ELR (cell line): ENCODE measurements at places on chromosomes 11 and 22.

GRCh38 chr22:26983311-26983710, 325.9 kb downstream of the MIAT start:
- no peak for DNase-seq

- DNase-seq: peak; percentile 72
Observed at GRCh38 chr22:22955866-22956535, 68.4 kb downstream of the IGLL5 start.

- no peak for DNase-seq
Observed at GRCh38 chr11:94218372-94218771, 86.0 kb upstream of the IZUMO1R start.

- no peak for DNase-seq
Observed at GRCh38 chr11:31747581-31747980, 63.5 kb downstream of the PAX6 start.

DNA sequence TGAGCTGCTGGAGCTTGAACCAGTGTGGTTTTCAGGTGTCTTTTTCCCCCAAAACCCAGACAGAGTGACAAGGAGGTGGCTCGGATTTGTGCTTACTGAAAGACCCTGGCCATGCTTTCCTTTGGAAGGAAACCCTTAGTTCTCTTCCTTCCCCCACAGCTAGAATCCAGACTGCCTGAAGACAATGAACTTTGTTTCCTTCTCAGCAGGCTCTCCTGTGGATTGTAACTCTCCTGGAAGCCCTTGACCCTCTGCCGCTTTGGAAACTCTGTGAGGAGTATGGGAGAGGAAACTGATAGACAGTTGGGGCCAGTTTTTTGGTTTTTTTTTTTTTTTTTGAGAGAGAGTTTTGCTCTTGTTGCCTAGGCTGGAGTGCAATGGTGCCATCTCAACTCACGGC, 62.1 kb upstream of the SESN3 start:
- DNase-seq: no peak

DNA sequence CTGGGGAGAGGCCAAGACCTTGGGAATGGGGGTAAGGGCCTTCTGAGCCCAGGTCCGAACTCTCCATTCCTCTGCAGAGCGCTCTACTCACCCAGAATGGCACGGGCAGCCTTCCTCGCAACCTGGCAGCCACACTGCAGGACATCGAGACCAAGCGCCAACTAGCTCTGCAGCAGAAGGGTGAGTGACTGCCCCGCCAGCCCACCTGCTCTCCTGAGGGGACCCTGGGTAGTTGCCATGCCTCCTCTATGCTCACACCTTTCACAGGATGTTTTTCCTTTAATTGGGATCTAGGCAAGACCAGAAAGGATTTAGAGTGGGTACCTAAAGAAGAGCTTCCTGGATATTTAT, 35.5 kb downstream of the TREH start:
- no peak for DNase-seq

DNA sequence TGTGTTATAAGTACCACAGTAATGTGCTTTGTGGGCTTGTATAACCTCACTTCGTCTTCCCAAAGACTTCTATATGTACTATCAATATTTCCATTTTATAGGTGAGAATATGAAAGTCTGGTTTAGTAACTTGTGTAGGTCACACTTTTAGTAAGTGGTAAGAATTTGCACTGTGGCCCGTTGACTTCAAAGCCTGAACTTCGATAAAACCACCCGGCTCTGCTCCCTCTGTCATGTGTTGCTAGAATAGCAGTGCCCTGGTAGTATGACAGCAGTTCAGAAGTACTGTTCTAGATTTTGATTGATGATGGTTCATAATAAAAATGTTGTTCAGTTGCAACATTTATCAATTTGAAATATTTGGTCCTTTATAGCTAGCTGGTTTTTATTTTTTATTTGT, 110.2 kb upstream of the SORL1-AS1 start:
- no peak for DNase-seq

DNA sequence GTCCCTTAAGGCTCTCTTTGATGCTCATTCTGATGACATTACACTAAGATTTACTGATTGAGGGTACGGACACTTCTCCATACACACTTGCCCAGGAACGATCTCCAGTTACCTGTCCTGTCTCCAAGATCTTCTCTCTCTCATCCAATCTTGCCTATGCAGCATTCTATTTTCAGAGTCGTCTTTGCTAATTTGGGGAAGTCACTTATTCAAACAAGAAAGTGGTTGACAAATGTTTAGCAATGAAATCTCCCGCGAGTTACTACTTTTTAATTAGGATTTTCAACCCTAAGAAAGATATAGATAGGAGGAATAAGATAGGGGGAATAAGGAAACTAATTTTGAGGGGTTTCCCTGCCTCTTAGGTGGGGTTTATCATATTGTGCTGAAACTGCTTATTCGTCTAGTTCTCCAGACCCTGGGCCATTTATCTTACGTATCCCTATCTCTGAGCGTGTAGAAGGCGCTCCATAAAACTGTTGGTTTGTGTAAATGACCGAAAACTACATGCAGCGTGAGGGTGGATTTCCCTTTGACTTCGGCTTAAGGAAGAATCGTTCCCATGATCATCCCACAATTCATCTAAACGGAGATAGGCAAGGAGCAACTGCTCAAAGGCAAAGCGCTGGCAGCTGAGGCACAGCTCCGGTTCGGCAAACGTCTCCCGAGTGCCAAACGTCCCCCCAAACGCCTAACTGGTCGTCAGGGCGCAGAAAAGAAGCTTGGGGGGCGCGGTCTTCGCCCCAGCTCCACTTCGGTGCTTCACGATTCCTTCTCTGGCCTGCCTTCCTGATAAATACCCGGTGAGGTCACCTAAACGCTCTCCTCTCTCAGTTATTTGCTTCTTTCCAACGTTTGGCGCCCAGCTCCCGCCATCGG, 804 bp downstream of the APIP start:
- DNase-seq: no peak

DNA sequence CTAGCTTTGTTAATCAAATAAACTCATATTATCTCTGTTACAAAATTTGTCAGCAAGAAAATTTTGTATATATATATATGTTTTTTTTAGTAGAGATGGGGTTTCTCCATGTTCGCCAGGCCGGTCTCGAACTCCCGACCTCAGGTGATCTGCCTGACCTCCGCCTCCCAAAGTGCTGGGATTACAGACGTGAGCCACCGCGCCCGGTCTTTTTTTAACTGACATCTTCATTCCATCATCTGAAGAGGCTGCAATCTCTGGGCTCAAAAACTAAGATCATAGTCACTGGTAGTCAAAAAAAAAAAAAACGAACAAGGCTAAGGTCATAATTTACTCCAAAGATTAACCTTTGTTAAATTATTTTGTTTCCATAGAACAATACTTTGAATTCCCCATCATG, 5.3 kb upstream of the KLHDC7B start:
- DNase-seq: no peak

- peak; percentile 28 for DNase-seq
Observed at GRCh38 chr22:35712672-35713071, 5.0 kb upstream of the APOL5 start.

- no peak for DNase-seq
Observed at GRCh38 chr11:125072218-125072960, 9.3 kb downstream of the SLC37A2 start.

GRCh38 chr11:76653674-76654284, 16.8 kb downstream of the LRRC32 start:
- DNase-seq: no peak

DNA sequence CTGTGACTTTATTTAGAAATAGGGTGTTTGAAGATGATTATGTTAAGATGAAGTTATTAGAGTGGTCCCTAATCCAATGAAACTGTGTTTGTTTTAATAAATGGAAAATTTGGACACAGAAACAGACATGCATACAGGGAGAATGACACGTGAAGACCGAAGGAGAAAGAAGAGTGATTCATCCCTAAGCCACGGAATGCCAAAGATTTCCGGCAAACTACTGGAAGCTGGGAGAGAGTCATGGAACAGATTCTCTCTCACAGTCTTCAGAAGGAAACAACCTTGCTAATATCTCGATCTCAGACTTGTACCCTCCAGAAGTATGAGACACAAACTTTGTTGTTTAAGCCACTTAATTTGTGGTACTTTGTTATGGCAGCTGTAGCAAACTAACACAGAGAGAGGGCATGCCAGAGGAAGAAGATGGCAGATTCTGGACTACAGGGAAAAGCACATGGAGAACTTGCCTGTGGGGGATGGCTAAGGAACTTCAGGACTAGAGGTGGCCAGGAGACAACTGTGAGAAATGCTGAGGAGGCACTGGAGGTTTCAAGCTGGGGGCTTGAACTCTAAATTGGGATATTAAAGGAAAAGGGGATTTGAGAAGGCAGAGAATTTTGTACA, 733.5 kb upstream of the CCDC90B start:
- DNase-seq: peak; percentile 53

DNA sequence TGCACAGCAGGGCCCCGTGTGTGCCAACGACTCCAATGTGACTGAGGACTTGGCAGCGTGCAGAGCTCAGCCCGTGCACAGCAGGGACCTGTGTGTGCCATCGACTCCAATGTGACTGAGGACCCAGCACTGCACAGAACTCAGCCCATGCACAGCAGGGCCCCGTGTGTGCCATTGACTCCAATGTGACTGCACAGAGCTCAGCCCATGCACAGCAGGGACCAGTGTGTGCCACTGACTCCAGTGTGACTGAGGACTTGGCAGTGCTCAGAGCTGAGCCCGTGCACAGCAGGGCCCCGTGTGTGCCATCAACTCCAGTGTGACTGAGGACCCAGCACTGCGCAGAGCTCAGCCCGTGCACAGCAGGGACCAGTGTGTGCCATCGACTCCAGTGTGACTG, 347.8 kb upstream of the B3GAT1 start:
- no peak for DNase-seq

- no peak for DNase-seq
Observed at GRCh38 chr11:1371836-1372465, 17.8 kb upstream of the BRSK2 start.

GRCh38 chr22:49686495-49687219, 141.0 kb downstream of the BRD1 start:
- no peak for DNase-seq

DNA sequence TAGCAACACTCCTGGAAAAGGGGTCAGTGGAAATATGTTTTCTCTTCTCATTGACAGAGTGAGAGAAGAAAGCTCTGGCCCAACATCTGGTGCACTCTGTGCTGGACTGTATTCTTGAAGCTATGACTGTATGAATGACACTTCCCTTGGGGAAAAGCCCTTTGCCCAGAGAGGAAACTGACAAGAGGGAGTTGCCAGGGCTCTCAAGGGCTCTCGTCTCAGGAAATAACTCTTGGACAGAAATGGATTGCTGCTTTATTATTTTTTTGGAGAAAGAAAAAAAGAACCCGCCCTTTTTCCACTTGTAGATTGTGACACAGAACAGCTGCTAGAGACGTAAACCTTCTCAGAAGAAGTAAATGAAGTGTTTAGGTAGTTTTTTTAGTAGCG, 11.4 kb downstream of the ETS1 start:
- peak; percentile 58 for DNase-seq

DNA sequence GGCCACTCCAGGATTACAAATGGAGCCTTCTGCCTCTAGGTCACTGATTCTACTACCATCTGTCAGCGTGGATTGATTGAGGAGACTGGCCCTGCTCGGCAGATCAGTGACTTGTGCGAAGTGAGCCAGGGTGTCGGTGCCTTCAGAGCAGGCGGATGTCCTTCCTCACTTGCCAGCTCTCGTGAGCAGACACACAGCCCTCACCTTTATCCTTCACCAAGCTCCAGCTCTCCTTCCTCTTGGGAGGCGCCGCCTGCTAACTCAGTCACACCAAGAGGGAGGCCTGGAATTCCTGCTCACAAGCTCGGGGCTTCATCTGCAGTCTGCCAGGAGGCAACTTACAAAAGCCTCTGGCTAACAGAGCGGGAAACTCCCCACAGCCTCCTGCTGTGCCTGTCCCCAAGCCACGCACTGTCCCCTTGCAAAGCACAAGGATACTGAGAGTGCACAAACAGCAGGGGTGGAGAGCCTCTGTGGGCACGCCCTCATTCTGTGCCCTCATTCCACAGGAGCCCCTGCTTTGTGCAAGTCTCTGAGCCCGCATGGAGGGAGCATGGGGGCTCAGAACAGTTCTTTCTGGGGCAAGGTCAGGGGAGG, 3.5 kb upstream of the TCF20 start:
- DNase-seq: no peak

DNA sequence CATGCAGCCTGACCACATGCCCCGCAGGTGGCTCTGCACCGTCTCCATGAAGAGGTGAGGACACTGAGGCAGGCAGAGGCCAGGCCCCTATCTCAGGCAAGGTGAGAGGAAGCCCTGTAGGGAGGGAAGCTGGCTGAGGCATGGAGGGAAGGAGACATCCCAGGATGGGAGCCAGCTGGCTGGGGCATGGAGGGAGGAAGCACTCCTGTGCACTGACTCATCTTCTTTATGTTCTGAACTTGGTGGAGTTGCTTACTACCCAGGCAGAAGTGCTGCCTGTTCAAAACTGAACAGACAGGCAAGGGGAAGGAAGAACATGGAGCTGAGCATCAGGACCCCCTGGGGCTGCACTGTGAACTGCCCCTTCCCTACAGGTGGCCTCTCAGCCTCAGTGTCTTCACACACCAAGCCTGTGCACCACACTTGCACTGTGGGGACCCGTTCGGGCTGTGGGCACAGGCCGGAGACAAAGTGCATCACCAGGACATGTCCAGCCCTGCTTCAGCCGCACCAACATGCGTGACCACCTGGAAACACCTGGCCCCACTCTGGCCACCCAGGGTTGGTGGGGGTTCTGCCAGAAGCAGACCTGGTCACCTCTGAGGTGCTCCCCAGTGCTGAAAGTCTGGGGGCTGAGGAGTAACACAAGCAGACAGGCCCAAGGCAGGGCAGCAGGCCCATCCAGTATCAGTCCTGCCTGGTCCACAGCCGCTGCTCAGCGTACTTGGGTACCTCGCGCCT, 55.5 kb downstream of the DGCR2 start:
- peak; percentile 76 for DNase-seq

GRCh38 chr22:38266120-38266519, 6.7 kb downstream of the TMEM184B start:
- DNase-seq: no peak

DNA sequence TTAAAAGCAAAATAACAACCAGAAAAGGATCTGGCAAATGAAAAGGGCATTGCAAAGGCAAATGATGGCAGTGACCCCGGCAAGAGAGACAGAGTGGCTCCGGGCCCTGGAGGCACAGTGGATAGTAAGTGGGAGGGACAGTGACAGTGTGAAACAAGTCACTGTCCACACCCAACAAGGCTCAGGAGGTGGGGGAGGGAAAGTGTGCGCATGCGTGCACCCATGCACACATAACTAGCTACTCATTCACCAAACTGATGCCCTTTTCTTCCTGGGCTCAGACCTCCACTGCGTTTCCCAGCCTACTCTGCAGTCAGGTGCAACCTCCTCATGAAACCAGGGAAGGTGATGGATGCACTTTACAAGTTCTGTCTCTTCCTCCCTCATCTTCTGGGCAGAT, 108.4 kb downstream of the SHANK2 start:
- no peak for DNase-seq

GRCh38 chr22:37843741-37844089, 419 bp downstream of the ANKRD54 start:
- no peak for DNase-seq
